Stimulated activated CD8-positive, alpha-beta memory T cell treated with anti-CD3 and anti-CD28 coated beads, Interleukin-12 subunit alpha, Interleukin-12 subunit beta, amount 100 ng/mL, for 1 hour (primary cell): ENCODE measurements at places on chromosomes 3 and 15.

DNA sequence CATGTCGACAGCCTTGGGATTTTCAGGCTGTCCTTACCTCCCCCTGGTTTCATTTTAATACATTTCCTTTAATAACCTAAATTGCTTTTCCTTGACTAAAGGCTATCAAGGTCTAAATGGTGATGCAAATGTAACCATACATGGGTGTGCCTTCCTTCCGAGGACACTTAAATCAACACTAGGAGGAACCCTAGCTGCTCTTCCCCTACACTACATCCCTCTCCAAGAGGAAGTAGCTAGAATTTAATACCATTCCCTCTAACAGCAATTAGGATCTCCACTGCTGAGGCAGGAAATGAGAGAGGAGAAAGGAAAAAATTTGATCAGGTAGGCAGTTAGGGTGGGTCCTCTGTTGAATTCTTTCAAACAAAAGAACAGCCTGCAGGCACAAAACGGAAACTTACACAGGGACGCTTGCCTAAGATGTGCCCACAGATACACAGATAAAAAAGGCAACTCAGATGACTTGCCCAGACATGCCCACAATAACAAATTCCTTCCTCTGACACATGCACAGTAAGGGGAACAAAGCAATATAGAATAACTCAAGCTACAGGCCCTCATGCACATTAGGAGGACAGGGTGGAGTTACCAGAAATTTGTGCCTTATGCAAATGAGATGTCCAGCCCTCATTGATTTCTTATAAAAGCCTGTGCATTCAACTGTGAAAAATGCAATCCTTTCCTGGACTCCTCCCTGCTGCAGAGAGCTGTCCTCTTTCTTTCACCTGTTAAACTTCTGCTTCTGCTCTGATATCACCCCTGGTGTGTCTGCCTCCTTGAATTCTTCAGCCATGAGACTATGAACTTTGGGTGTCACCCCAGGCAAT lies 1024.4 kb upstream of the CADM2 start:
- no peak for DNase-seq

- no peak for DNase-seq
Measured at GRCh38 chr3:100173961-100174360, 59.7 kb upstream of the FILIP1L start.

DNA sequence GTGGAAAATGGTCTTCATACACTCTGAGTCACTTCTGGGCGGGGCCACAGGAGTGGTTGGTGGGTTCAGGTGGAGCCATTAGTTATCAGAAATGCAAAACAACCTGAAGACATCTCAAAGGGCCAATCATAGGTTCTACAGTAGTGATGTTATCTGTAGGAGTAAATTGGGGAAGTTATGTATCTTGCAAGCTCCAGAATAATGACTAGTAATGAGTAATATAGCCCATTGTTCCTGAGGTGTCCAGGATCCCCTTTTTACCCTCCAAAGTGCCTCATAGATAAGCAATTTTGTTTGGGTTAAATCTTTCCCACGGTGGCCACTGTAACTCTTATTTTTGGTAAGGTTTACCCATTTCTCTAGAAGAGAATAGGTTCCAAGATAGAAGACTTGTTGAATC lies 91.7 kb downstream of the PIK3R4 start:
- no peak for DNase-seq

GRCh38 chr15:71471347-71471746 lies 339.0 kb upstream of the NR2E3 start:
- no peak for DNase-seq

DNA sequence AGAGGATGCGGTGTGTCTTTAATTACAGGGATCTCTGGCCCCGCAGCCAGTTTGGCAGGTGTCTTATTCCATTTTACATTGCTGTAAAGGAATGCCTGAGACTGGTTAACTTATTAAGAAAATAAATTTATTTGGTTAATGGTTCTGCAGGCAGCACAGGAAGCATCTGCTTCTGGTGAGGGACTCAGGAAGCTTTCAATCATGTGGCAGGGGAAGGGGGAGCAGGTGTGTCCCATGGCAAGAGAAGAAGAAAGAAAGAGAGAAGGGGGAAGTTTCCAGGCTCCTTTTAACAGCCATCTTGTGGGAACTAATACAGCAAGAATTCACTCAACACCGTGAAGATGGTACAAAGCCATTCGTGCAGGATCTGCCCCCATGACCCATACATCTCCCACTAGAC lies 128.0 kb upstream of the CRBN start:
- no peak for DNase-seq

DNA sequence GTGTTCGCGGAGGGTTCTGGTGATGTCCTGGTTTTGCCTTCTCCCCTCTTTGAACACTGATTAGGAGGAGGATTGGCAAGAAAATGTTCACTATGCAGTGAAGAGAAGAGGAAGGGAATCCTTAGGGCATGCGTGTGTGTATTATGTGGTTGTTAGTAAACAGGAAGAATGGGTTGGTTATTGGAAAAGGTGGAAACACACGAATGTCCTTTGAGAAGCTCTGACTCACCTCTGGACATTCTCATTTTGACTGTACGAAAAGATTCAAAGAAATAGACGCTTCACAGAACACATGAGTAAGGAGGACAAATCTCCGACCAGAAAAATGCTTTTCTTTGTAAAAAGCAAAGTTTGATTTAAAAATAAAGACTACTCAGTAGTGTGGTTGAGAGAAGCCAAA lies 188.8 kb upstream of the PRICKLE2 start:
- DNase-seq = no peak

DNA sequence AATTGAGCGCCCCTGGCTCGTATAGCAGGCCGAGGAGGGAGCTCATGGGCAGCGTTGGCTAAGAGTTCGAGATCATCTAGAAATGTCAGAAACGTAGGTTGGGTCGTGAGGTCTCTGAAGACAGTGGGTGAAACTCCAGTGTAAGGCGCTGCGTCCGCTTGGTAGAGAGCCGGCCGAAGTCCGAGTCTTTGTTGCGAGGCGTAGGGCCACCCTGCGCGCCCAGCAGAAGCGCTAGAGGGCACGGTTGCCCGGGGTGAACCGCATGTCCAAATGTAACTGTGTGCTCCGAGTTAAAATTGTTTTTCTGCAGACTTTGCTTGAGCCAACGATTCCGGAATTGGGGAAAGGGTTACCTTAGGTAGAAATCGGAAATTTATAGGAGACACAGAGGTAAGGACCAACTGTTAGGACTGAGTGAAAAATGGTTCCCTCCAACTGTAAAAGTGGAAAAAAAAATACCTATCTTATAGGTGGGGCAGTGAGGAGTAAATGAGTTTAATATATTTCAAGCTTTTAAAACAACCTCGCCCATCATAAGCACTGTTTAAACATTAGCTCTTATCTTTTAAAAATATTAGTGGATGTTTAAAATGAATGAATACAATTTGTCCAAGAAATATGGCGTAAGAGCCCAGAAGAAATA lies 993 bp upstream of the SIAH2 start:
- DNase-seq = peak; percentile 21

- DNase-seq = no peak
Measured at GRCh38 chr15:93705753-93706455, 525.5 kb upstream of the MCTP2 start.
